ENCODE measurements at places on chromosomes 4 and X.

- DNase-seq, result no peak
These were observed 633.5 kb downstream of the BCOR start for GRCh38 chrX:39464253-39464652.

- no peak for DNase-seq
These were observed 45.9 kb upstream of the RPA4 start for GRCh38 chrX:96837808-96838207.

GRCh38 chr4:42339935-42340406 lies 57.3 kb upstream of the SHISA3 start:
- DNase-seq, result no peak

DNA sequence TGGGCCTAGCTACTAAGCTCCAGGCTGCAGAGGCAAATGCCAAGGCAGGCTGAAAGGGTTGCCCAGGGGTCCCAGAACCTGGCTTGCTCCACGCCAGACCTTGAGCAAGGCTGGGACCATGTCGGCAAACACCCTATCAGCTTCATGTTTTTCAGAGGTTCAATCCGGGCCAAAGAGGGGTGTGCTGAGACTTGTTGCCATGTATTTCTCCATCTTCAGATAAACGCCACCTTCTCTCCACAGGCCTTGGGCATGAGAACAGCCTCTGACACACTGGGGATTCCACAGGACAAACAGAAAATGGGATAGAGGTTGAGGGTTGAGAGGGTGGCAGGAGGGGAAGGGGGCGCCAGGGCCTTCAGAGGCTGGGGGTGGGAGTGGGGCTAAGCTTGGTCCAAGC lies 8.6 kb downstream of the PJA1 start:
- no peak for DNase-seq

- peak; percentile 59 for DNase-seq
These were observed 288.5 kb upstream of the ZCCHC13 start for GRCh38 chrX:74015379-74016019.

GRCh38 chrX:13028871-13029636 lies 15.4 kb downstream of the FAM9C start:
- no peak for DNase-seq

- DNase-seq, result no peak
These were observed 893 bp upstream of the GAB3 start for GRCh38 chrX:154751669-154752271.

DNA sequence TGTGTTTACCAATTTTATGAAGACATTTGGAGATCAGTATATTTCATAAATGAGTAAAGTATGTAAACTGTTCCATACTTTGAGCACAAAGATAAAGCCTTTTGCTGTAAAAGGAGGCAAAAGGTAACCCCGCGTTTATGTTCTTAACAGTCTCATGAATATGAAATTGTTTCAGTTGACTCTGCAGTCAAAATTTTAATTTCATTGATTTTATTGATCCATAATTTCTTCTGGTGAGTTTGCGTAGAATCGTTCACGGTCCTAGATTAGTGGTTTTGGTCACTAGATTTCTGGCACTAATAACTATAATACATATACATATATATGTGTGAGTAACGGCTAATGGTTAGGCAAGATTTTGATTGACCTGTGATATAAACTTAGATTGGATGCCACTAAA lies 1.9 kb downstream of the FMR1 start:
- no peak for DNase-seq

DNA sequence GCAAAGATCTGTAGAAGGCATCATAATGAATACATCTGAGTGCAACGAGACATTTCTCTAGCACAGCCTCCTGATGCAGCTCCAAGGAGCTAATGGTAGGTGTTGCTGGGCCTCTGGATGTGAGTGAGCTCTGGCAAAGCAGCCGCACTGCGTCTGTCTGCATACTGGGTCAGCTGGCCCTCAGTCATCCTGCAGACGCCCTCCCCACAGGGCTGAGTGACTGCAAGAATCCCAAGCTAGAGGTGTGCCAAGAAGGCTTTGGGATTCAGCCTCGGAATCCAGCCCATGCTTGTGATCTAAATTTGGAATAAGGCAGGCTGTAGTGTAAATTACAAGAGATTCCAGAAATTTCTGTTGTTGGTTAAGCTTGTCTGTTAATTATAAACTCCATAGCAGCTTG lies 18.5 kb downstream of the HERC3 start:
- no peak for DNase-seq

DNA sequence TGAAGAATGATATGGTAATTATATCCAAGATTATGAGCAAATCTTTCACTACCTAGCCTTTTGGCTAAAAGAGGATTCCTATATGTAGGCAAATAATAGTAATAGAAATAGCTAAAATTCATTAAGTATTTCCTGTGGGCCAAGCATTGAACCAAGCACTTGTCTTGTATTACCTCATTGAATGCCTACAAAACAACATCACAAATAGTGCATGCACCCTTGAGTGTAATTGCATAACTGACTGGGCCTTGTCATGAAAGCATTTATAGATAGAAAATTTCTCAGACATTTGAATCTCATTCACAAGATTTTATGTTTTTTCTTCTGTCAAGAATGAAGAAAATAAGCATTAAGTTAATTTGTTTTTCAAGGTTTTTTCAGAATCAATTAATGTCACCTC lies 3.9 kb upstream of the HPGDS start:
- DNase-seq, result no peak

- peak; percentile 17 for DNase-seq
These were observed 65.8 kb downstream of the ARHGEF6 start for GRCh38 chrX:136714626-136715599.

DNA sequence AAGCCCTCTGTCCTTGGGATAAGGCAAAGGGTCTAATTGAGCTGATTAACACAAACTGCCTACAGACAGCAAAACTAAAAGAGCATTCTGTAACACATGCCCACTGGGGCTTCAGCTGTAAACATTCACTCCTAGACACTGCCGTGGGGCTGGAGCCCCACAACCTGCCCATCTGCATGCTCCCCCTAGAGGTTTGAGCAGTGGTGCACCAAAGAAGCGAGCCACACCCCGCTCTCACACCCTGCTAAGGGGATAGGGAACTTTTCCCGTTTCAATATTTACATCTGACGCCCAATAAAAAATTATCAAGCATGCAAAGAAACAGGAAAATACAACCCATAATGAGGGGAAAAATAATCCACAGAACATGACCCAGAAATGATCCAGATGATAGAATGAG lies 46.9 kb upstream of the HSD17B10 start:
- no peak for DNase-seq

GRCh38 chr4:177228599-177228998 lies 81.1 kb upstream of the NEIL3 start:
- DNase-seq, result no peak

DNA sequence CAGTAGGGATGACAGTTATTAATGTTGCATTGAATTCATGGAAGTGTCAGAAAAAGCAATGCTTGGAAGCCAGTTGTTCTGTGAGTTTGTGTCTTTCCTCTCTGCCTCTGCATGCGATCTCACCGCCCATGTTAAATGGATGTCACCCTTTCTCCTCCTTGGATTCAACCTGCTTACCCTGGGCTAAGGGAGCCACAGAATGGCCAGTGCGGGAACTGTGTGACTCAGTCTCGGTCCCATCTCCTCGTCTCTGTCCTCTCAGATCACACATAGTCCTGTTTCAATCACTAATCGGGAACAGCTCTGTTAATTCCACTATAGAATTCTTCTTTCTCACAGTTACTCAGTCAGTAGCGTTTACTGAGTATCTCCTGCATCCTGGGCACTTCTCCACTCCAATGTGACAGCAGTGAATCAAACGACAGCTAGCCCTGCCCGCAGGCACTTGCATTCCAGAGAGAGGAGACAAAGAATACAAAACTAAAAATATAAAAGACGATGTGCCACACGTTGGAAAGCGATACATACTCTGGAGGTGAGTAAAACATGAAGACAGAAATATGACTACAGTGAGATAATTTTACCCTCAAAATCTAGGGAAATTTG lies 53.6 kb upstream of the TLR3 start:
- no peak for DNase-seq

DNA sequence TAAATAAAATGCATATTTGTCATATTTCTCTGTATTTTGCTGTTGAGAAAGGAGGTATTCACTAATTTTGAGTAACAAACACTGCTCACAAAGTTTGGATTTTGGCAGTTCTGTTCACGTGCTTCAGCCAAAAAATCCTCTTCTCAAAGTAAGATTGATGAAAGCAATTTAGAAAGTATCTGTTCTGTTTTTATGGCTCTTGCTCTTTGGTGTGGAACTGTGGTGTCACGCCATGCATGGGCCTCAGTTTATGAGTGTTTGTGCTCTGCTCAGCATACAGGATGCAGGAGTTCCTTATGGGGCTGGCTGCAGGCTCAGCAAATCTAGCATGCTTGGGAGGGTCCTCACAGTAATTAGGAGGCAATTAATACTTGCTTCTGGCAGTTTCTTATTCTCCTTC lies 3.3 kb downstream of the HTT start:
- DNase-seq, result peak; percentile 59

DNA sequence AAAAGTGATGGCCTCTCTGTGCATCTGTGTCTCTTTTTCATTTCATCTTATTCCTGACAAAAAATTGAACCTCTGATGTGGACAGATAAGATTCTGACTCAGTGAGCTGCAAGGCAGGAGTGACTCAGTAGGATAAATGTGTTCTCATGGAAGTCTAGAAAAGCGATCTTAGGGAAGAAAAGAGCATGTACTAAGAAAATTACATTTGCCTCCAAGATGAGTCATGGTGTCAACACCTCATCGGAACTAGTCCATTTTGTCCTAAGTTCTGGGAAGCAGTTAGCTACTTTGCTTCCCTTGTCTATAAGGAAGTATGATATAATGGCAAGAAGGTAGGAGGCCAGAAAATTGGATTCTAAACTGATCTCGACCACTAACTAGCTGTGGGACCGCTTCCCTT lies 83.5 kb upstream of the AFF2 start:
- DNase-seq, result no peak

GRCh38 chr4:83054928-83055327 lies 19.9 kb downstream of the COPS4 start:
- DNase-seq, result peak; percentile 35

Measured in GM13976 (cell line).